ENCODE measurements at places on chromosomes 4 and X.

GRCh38 chr4:122826553-122827257 lies at the start of gene FGF2:
Gene FGF2, plus strand, starts transcription at chr4:122826831. Its CDS starts 344 bp downstream, at chr4:122827175.
- peak; percentile 5 for DNase-seq

DNA sequence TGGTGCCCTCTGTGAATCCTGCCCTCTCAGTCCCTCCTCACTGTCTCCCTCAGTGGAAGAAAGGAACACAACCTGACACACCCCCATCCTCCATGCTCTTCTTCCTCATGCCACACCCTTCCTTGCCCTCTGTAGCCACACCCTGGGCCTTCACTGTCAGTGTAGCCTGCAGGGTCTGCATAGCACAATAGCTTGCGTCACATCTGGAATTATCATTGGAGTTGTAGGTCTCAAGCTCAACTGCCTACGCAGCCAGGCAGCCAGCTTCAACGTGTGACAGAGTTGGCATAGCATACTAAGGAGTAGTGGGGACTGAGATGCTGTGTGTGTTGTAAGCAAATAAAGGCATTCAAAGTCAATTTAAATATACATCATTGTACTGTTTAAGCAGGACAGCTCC lies 113.5 kb upstream of the SCML1 start:
- no peak for DNase-seq

GRCh38 chr4:122903766-122904288 lies 18.6 kb downstream of the NUDT6 start:
- no peak for DNase-seq

GRCh38 chrX:118536204-118536603 lies 40.6 kb downstream of the DOCK11 start:
- no peak for DNase-seq

- DNase-seq = no peak
Observed at GRCh38 chr4:138499627-138500026, 257.5 kb upstream of the SLC7A11 start.

- no peak for DNase-seq
Observed at GRCh38 chr4:153221783-153222706, 17.8 kb downstream of the TRIM2 start.

DNA sequence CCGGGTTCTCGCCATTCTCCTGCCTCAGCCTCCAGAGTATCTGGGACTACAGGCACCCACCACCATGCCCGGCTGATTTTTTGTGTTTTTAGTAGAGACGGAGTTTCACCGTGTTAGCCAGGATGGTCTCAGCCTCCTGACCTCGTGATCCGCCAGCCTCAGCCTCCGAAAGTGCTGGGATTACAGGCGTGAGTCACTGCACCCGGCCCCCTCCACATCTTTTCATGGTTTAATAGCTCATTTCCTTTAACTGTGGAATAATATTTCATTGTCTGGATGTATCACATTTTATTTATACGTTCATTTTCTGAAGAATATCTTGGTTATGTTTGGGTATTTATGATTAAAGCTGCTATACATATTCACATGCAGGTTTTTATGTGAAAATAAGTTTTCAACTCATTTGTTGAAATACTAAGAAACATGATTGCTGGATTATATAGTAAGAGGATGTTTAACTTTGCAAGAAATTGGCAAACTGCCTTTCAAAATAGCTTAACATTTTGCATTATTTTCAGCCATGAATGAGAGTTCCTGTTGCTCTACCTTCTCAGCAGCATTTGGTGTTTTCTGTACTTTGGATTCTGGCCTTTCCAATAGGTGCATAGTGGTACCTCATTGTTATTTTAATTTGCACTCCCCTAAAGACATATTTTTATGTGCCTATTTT lies 591.9 kb downstream of the TECRL start:
- no peak for DNase-seq

DNA sequence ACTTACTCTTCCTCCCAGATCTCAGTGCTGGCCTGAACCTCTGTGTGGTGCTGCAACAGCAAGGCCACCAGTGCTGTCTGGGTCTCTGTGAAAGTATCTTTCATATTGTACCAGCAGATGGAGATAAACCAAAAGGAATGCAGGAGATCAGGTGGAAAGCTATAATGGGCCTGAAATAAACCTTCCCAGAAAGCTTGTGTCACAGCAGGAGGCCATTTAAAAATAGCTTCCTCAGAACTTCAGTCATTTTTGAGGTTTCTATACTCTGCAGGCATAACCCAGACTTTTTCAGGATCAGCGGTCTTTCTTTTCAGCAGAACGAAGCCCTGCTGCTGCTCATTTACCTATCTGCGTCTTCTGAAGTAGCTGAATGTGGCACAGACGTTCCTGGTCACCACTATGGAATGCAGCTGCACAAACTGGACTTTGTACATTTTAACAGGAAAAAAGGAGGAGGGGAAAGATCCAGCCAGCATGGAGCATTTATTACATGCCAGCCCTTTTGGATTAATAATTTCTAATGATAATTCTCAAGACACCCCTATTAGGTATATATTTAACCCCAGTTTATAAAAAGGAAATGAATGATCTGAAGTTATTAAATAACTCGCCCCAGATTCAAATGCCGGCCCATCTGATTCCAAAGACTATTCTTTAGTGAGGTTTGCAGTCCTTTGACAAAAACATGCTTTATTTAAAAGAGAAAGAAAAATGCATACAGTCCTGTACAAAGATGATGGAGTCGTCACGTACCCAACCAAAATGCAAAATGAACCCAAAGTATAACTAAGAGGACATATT lies 119.7 kb downstream of the NFKB1 start:
- no peak for DNase-seq

- DNase-seq = no peak
Observed at GRCh38 chr4:7286170-7286569, 93.8 kb downstream of the SORCS2 start.

GRCh38 chr4:70062000-70062399 lies 11.8 kb downstream of the HTN1 start:
- no peak for DNase-seq

GRCh38 chr4:152115794-152116193 lies 355.0 kb upstream of the GATB start:
- DNase-seq = no peak

- no peak for DNase-seq
Observed at GRCh38 chrX:40152741-40153344, 55.1 kb upstream of the BCOR start.

DNA sequence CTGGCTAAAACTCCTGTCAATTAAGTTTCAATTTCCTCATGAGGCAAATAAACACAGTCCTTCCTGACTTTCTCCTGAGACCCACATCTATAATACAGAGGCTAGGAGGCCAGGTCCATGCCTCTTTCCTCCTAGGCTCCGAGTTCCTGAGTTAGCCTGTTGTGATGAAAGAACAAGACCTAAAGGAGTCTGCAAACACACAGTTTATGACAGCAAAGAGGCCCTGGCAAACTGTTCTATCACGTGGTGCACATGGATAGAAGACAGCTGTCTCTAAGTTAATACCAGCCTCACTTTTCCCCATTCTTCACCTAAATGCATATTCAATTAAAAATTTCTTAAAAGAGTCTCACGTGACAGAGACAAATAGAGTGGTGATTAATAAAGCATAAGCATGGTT lies 145.2 kb downstream of the TET2 start:
- DNase-seq = no peak

GRCh38 chrX:133120406-133120805 lies 23.5 kb upstream of the USP26 start:
- DNase-seq = no peak

GRCh38 chrX:133958997-133959688 lies 26.3 kb downstream of the GPC3 start:
- no peak for DNase-seq

DNA sequence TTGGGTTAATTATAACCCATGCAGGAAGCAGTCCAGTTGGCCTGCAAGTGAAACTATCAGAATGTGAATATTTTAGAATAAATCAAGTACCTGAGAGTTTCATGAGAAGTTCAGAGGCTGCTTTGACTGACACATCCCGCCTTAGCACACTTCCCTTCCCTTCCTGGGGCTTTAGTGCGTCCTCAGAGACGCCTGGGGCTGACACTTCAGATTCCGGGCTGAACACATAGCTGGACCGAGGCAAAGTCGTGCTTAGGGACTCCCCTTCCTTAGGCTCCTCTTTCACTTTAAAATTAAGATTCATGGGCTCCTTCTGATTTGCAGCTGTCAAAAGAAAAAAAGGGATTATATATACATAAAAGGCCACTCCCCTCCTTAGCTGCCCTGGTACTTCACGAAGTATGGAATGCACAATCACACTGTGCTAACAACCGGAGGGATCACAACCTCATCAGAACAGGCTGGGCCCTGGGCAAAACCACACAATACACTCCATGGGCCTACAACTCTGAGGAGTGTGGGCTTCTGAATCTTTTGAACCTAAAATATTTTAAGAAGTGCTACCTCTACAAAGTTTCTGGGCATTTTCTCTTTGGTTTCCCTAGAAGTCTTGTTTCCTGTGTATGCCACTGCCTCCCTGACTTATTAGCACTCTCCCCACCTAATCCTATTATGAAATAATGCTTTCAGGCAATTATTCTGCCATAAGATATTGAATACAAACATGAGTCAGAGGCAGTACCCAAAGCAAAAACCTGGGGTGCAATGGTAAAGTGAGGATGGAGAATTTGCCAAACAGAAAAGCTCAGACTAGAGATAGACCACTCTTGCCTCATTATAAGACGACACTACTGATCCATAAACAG lies 68.2 kb downstream of the ZNF827 start:
- no peak for DNase-seq

- DNase-seq = no peak
Observed at GRCh38 chrX:153939573-153939972, 4.7 kb upstream of the NAA10 start.

DNA sequence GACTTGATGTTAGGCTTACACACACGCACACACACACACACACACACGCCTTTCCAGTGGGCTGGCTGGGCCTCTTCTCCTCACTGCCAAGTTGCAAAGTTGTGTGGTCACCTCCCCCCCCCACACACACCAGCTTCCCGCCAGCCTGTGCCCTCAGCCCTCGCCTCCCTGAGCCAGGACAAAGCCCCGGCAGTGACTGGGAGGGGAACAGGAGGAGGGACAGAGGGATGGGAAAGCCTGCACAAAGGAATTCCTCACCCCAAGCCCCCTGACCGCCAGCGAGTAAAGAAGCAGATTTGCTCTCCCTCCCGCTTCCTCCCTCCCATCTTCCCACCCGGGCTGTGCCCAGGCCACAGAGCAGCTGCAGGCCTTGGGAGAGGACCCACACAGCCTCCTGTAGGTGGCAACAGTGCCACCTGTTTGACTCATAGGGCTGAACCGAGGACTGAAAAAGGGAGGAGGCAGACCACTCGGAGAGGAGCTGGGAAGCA lies at the start of gene GDPD2:
TSS of gene GDPD2 (plus strand) at position 464 of the 491 bp plus-strand sequence. CDS start 1,671 bp downstream, outside the sequence.
- DNase-seq = no peak

GRCh38 chr4:33467291-33467690 lies 2747.1 kb downstream of the PCDH7 start:
- DNase-seq = no peak

DNA sequence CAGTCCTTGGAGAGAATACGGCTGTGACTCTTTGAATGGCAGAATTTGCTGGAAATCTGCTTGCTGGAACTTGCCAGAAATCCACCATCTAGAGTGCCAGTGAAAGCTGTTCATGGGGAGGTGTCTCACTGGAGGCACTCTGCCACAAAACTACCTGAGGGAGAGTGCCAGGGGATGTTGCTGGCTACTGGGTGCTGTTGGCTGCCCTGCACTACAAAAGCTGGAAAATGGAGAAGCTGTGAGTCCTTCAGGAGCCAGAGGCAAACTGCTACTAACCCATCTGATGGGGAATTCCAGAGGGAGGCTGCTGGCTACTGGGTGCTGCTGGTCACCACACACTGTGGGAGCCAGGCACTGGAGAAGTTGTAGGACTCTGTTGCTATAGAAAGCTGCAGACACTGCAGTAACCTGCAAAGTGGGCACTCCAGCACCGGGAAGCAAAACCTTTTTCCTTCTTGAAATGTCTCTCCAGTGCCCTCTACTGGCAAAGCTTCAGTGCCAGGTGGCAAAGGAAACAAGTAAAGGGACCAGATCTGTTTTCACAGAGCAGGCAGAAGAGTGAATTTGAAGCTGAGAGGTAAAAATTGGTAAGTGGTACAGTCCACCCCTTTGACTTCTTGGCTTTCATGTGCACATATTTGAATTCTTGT lies 47.8 kb upstream of the HSD17B10 start:
- DNase-seq = no peak

DNA sequence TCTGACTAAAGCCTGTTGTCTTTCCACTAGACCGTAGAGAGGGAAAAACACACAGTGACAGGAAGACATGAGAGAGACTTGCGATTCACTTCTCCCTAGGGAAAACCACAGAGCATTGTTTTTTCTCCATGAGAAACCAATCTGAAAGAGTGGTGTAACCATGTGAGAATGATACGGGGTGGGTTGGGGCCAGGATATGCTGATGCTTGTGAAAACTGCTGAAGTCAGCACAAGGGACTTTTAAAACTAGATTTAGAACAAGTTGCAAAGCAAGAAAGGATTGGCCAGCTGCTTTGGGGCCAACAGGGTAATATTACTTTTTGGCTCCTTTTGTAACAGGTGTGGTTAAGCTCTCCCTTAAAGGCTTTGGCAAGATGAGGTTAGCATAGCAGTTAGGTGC lies 66.1 kb downstream of the NHSL2 start:
- DNase-seq = no peak

GRCh38 chrX:150038315-150038714 lies 100.0 kb upstream of the EOLA2 start:
- no peak for DNase-seq

- peak; percentile 32 for DNase-seq
Observed at GRCh38 chrX:57286507-57287251, at the start of gene FAAH2. Gene FAAH2, plus strand, starts transcription at chrX:57286706. Its CDS starts 120 bp downstream, at chrX:57286826.

DNA sequence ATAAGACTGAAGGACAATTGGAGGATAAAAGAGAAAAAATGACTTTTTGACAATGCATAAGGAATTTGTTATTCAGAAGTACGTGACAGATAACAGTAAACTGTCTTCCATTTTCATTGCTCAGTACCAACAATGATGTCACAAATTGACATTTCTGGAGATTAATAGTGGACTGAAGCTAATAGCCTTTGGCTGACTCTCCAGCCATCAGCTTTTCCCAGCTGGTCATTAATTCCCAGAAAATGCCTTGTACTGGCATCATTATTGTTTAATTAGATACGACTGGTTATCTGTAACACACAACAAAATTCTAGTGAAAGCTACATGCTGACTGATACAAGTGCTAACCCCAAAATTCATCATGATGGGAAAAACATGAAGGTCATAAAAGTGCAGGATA lies 147.9 kb upstream of the FGF13 start:
- DNase-seq = no peak

GRCh38 chr4:18442957-18443356 lies 421.4 kb upstream of the LCORL start:
- no peak for DNase-seq

DNA sequence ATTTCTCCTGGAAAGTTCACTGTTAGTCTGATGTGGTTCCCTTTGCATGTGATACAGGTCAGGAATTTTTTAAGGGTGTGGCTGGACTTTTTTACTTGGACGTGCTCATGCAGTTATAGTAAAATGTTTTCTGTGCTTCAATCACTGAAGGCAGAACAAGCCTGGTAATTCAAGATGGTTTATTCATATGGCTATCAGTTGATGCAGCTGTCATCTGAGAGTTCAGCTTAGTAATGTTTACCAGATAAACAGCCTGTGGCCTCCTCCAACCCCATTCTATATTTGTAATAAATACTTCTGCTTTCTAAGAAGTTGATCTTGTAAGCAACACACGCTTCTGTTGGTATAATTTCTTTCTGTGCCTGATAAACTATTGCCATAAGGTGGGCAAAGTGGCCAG lies 2105.9 kb downstream of the ARAP2 start:
- no peak for DNase-seq

Data from stimulated activated CD4-positive, alpha-beta T cell treated with anti-CD3 and anti-CD28 coated beads, Interleukin-1b, Interleukin-23, amount 100 ng/mL, for 1 hour (primary cell).